Stimulated activated CD4-positive, alpha-beta T cell treated with anti-CD3 and anti-CD28 coated beads, Interleukin-1b, Interleukin-23, amount 100 ng/mL, for 1 hour (primary cell): ENCODE measurements at places on chromosomes 11 and 22.
A peak's percentile ranks its signal among the peaks of the same experiment; 100 is the strongest.

GRCh38 chr11:62959422-62959980 lies 25.3 kb downstream of the SLC22A6 start:
- no peak for DNase-seq

DNA sequence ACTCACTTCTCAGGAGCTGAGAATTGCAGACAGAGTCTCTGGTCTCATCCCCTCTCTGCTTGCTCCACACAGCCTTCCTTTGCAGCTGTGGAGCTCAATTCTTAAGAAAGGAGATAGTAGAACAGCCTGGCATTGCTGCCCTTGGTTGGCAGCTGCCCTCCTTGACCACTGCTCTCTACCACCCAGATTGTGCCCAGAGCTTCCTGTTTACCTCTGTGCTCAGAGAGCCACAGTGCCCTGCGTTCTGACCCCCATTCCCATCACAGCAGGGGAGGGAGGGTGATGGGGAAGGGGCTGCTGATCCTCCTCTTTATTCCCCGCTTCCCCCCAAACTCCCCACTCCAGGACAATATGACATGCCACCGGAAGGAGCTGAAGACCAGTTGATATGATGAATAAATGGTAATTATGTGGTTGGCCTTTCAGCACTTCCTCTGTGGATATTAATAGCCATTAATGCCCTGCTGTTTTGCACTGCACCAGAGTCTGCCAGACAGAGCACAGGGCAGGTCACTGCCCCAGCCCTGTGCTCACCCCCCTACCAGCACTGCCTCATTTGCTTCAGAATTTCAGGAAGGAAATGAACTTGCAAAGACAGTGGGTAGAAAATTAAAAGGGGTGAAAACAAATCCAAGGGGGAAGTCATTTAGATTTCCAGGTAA lies 426.8 kb upstream of the CADM1 start:
- DNase-seq = no peak

GRCh38 chr22:22391543-22391942 lies 117.0 kb downstream of the ZNF280B start:
- no peak for DNase-seq

DNA sequence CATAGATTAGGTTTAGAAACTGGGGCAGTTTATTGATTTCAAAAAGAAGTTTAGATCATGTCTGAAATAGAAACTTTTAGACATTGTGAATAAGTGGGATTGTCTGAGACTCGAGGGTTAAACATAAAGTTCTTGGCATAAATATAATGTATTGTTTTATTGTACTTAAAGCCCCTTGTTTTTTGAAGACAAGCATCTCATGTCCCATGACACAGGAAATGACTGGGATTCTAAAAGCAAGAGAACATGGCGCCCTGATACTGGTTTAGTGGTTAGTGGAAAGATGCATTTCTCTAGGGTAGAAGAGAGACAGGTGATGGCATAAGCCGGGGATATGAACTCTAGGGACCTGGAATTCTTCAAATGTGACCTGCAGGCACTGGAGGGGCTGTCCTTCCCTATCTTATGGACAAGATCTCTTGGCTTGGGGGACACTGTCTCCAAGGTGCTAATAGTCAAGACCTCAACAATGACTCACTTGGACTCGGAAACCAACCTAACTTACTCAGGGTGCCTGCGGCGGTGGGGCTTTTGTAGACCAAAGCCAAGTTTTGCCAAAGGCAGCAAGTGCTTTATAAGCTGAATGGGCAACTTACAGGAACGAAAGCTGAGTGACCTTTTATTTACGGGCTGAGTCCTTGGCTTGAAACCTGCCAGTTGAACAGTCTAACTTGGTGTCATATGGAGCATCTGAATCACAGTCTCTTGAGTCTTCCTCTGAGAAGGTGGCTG lies 48.2 kb downstream of the UBASH3B start:
- DNase-seq = no peak

- DNase-seq = no peak
These were observed 51.4 kb upstream of the CRYBB3 start for GRCh38 chr22:25148149-25148691.

DNA sequence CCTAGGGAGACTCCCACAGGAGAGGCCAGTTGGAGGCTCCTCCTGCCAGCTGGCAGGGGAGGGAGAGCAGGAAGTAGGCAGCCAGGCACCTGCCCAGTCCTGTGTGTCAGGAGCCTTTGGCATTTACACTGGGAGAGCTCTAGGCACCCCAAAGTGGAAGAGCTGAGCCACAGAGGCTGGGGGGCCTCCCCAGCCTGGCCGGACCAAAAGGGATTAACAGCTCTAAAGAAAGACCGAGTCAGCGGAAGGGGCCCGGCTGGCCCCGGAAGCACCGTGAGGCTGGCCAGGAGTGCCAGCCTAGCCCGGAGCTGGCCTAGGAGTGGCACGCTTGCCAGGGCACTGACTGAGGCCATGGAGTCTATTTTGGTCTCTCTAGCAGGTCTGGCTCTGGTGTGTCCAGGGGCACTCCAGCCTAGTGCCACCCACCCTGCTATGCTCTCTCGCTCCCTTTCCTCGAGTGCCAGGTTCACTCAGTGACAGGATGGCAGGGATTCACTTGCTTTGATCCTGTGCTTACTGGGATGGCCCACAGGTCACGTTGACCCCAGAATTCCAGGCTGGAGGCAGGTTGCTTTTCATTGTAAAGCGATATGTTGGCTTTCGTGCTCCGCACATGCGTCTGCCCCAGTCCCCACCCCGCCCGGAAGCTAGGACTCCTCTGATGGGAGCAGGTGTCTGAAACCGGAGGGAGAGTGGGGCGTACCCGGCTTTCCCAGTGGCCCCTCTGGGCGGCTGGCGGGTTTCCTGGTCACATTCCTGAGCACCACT lies 3.3 kb upstream of the KMT5B start:
- DNase-seq = no peak

GRCh38 chr11:66172146-66172545 lies 96.3 kb upstream of the RAB1B start:
- DNase-seq = no peak

DNA sequence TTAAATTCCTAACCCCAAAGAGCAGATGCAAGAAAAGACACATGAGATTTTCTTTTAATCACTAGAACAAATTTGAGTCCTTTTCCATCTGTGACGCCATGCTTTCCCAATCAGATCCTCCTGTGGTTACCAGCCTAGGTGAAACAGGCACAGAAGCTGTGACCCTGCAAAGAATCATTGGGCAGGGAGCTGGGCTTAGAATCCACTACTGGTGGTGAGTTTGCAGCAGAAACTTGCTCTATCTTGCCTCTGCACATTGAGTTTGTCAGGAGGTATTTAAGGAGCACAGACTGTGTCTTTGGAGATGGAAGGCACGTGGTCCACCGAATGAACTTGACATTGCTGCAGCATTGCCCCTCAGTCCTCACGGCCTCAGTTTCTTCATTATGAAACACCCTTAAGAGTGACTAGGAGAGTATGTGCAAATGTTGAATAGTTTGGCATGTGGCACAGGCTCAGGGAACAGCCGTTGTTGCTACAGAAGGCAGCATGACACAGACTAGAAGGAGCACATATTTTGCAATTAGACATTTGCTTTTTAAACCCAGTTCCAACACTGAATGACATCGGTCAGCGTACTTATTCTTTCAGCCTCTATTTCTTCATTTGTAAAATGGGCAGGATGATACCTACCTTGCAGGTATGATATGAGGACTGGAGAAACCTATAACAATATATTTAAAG lies 127.6 kb downstream of the DBX1 start:
- DNase-seq = no peak

- no peak for DNase-seq
These were observed 404.3 kb downstream of the JRKL start for GRCh38 chr11:96794152-96794551.

DNA sequence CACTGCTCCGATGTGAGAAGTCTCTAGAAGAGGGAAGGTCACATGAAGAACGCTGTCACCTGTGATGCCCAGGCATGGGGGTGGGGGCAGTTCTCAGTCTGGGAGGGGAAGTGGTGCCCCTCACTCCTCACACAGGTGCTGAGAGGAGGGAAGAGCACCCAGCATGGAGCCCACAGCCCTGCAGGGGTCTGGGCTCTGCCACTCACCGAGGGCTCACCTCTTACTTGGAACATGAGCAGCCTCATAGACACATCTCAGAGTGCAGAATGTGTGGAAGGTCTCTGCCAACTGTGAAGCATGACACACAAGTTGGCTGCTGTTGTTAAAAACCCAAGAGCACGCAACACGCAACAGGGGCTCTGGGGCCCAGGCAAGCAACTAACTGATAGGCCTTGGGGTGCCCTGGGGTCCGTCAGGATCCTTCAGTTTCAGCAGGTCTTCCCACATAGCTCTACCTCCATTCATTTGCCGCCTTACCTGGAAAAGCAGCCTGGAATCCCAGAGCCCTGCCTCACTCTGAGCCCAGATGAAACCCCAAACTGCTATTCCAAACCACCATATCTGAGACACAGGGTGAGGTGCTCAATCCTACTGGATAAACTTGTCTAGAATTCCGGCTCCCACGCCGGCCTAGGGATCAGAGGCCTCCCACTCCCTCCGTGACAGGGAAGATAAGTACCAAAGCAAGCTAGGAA lies 17.5 kb upstream of the TMPRSS4 start:
- DNase-seq = no peak

DNA sequence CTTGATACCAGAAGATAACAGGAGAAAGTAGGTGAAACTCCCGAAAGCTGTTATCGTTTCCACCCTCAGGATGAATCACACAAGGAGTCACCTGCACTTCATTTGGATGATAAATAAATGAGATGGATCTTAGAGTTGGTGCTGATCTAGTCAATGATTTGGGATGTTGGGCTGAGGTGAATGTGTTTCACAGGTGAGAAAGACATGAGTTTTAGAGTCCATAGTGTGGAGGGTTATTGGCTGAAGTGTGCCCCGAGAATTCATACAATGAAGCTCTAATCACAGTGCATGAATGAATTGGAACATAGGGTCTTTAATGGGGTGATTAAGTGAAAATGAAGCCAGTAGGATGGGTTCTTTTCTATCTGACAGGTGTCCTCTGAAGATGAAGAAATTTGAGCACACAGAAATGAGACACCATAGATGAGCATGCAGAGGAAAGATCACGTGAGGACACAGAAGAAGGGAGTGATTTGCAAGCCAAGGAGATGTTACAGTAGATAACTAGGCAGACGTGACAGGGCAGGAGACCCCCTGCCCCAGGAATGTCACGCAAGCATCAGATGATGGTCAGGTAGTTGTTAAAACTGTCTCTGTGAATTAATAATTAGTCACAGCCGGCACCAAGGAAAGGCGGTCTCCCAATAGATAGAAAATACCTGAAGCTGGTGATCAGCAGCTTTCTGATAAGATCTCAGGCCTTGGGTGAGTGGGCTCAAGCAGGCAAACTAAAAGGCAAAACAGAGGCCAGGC lies 60.3 kb upstream of the IGLL5 start:
- no peak for DNase-seq

GRCh38 chr22:41023299-41023623 lies 69.1 kb upstream of the EP300 start:
- no peak for DNase-seq

DNA sequence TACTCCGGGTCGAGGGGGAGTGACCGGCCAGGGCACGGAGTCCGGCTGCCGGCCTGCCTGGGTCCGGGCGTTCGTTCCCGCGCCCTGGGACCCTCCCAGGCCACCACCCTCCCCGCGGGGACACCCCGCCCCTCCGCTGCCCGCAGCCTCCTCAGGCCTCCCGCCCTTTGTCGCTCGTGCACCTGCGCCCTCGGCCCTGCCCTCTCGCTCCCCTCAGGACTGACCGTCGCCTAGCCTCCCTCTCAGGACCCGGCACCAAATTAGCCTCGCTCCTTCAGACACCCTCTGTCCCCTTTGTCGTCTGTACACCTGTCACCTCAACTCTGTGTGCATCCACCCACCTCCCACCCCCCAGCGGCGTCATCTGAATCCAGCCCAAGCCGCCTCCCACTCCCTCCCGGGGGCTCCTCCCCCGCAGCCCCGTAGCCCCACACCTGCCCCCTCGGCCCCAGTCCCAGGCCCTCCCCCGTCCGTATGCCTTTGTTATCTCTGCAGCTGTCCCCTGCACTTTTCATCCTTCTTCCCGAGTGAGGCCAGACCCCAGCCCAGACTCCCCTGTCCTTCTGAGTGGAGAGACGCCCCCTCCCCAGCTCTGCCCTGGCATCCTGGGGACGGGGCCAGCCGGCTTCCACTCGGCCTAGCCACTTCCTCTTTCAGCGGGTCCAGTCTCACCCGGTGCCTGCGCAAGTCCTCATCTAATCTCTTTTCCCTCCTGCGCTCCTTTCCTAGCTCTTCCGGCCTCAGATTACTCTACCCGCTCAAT lies 643 bp downstream of the TIGD3 start:
- peak; percentile 34 for DNase-seq

GRCh38 chr11:119342023-119342300 lies 1.3 kb upstream of the C1QTNF5 start:
- no peak for DNase-seq

DNA sequence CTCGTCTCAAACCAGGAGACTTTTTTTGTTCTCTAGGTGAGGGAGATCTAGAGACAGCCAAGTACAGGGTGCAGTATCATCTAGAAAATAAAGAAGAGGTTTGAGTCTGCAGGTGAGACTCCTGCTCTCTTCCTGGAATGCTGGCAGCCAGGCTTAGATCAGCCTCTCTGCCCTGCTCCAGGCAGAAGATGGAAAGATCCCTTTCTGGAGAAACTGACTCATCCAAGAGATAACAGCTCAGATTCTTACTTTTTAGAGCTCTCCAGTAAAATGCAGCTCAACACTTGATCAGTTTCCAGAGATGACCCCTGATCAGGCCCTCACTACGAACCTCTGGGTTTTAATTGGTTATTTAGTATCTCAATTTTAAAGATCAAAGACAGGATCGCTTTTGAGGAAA lies 44.6 kb upstream of the EHF start:
- no peak for DNase-seq

DNA sequence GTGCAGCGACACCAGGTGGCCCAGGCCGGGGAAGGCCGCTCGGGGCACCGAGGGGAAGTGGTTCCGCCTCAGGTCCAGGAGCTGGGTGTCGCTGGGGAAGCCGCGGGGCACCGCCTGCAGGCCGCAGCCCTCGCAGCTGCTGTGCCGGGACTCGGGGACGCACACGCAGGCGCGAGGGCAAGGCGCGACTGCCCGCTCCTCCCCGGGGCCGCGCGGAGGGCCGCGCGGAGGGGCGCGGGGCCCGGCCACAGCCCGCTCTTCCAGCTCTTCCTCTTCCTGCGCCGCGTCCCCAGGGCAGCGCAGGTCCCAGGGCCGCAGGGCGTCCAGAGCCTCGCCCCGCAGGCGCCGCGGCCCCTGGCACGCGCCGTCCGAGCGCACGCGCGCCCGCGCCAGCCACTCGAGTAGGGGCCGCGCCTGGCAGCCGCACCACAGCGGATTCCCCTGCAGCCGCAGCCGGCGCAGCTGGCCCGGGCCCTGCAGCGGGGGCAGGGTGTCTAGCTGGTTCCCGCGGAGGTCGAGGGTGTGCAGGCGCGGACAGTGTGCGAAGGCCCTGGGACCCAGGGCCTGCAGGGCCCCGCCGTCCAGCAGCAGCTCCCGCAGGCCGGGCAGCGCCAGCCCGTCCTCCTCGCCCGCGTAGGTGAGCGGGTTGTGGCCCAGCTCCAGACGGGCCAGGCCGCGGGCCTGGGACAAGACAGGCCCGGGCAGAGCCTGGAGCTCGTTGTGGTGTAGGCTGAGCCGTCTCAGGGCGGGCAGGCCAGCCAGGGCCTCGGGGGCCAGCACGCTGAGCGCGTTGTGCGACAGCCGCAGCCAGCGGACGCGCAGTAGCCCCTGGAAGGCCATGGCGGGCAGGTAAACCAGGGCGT lies 2.8 kb downstream of the CHADL start:
- peak; percentile 58 for DNase-seq

GRCh38 chr11:95720195-95720594 lies 69.4 kb downstream of the FAM76B start:
- no peak for DNase-seq

GRCh38 chr11:12182676-12183541 lies 72.5 kb downstream of the MICAL2 start:
- no peak for DNase-seq

- DNase-seq = no peak
These were observed 24.9 kb upstream of the CHKA start for GRCh38 chr11:68146010-68146540.

GRCh38 chr22:44295406-44295805 lies 17.3 kb downstream of the SHISAL1 start:
- DNase-seq = no peak
